Activated CD4-positive, alpha-beta T cell treated with anti-CD3 and anti-CD28 coated beads, Interleukin-2, amount 50 U/mL, for 24 hours (primary cell): ENCODE measurements at places on chromosomes 1 and 21.

DNA sequence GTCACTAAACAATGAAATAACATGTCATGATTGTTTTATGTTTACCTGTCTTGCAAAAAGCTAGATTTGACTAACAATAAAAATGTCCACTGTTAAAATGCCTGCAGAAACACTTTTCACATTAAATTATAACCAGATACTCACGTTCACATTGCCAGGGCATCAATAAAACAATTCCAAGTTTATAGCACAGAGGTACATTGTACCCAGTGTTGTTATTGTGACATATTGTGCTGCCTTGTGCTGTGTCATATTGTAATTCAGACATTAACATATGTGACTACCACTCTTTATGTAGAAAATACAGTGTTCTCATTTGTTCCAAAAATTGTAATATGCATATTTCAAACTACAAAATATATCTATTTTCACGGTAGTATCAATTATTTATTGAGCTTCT, 766.1 kb downstream of the NCAM2 start:
- no peak for DNase-seq

- DNase-seq, result no peak
Observed at GRCh38 chr1:225950905-225951497, 10.0 kb upstream of the LEFTY2 start.

DNA sequence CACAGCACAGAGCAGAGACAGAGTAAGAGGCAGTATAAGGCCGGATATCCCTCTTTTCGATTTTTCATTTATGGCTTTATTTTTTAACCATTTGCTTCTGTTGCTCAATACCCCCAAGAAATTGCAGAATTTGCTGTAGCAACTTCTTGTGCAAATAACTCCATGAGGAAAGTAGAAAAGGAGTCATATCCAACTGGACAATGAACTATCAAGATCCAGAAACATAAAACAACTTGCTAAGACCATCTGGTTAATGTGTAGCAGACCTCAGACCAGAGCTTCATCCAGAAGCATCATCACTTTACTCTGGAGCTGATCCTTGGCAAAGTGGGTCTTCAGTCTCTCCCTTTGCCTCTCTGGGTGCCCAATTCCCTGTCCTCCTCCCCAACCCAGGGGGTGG, 45.9 kb downstream of the ZNF697 start:
- no peak for DNase-seq

DNA sequence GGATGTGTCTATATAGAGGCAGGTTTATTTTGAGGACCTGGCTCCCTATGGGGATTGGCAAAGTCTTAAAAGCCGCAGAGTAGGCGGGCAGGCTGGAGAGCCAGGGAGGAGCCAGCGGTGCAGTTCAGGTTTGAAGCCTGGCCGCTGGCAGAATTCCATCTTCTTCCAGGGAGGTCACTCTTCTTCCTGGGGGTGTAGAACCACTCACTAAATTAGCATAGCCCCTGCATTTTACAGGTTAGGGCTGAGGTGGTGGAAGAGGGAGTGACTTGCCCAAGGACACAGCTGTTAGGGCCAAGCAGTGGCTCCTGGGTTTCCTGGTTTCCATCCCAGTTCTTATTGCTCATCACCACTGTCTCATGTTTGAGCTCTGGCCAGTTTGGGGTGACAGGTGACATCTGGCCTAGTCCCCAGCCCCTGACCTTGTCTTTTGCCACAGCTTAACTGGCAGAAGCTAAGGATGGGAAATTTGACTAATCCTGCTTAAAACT, 1.4 kb downstream of the PINK1 start:
- no peak for DNase-seq

DNA sequence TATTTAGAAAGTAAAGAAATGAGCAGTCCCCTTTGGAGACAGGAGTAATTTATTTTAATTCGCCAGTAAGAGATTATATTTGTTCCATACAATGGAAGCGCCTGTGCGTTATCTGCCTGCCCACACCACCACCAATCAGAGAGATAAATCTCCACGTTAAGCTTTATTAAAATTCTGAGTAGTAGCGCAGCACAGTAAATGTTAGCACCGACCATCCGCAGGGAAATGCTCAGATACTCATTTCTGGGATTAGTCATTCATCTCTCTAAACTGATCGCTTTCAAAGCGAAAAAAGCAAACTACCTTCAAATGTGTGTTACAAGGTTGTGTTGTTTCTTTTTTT, 1.2 kb downstream of the ETS2 start:
- no peak for DNase-seq

DNA sequence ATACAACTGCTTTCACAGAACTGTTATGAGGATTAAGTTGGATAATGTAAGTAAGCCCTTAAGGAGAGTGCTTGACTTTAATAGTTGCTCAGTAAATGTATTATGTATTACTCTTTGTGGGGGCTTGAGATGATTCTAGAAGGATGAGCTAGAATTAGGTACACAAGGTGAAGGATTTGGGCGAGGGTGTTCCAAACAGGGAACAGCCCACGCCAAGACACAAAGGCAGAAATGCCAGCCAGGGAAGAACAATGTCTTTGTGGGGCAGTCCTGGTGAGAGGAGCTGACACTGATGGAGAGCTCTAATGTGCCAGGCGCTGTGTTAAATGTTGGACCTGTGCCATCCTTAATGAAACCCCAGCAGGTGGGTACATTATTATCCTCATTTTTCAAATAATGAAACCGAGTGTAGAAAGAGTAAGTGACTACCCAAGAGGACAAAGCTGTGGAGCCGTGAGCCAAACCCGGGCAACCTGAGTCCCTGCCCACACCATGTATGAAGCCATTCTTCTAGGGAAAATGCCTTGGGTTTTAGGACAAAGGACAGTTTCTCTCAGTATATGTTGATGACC, 362.4 kb downstream of the HHAT start:
- no peak for DNase-seq

DNA sequence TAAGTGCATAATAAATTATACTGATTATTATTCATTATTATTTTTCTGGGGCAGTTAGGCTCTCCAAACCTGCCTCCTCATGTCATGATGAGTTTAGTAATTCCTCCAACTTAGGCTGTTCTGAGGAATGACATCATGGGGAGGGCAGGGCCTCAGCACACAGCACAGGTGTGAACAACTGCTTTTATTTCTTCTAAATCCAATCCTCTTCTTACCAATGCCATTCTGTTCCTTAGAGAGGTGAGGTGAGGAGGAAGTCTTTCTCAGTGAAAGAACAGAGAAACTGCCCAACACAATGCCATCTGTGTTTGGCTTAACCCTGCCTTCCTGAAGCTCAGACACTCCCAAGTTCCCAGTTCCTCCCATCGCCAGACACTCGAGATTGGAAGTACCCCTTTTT, 45.4 kb upstream of the WASF2 start:
- no peak for DNase-seq

- no peak for DNase-seq
Observed at GRCh38 chr1:184368354-184368753, 18.5 kb upstream of the C1orf21 start.

DNA sequence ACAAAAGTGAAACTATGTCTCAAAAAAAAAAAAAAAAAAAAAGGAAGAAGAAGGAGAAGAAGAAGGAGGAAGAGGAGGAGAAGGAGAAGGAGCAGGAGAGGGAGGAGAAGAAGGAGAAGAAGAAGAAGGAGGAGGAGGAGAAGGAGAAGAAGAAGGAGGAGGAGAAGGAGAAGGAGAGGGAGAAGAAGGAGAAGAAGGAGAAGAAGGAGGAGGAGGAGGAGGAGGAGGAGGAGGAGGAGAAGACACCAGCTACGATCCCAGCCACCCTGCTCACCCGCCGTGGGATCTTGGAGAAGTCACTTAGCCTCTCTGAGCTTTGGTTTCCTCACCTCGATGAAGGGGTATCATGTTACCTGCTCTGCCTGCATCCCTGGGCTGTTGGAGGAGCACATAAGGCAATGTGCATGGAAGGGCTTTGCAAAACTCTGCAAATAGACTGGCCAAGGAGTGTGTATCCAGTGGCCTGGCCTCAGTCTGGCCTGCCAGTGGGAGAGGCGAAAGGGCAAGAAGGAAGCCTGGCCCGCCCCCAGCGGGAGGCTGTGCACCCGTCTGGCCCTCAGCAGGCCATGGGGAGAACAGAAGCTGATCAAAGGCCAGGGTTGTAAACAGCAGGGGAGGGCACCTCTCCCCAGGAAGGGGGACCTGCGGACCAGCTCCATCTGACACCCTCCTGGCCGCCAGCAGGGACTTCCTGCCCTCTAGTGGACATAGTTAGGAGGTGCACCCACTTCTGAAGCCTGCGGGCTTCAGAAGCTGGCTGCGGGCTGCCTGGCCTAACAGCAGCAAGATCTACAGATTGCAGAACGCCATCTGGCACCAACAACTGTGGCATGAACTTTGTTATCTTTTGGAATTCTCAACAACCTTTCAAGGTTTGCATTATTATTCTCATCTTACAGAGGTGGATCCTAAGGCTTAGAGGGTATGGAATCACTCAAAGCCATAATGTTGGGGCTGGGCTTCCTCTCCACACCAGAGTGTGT, 19.2 kb upstream of the CDK18 start:
- peak; percentile 28 for DNase-seq
